Breast epithelium (tissue), 4 donors: ENCODE measurements at places on chromosomes 6 and 20.

GRCh38 chr6:165042912-165043311, 266.5 kb downstream of the C6orf118 start:
- no peak for DNase-seq

DNA sequence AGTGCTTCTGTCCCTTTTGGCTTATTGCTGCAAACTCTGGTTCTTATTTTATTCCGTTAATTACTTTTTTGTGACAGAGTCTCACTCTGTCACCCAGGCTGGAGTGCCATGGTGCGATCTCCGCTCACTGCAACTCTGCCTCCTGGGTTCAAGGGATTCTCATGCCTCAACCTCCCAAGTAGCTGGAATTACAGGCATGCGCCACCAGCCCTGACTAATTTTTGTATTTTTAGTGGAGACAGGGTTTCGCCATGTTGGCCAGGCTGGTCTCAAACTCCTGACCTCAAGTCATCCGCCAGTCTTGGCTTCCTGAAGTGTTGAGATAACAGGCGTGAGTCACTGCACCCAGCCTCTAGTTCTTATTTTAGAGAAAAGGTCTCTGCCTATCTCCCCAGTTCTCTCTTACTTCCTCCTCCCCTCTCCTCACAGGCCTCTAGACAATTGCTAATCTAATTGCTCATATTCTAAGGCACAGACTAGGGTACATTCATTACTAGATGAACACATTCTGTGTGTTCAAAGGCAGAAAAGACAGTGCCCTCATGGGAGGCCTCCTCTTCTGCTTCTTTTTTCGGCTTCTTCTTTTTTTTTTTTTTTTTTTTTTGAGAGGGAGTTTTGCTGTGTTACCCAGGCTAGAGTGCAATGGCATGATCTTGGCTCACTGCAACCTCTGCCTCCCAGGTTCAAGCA, 27.0 kb downstream of the EDEM2 start:
- no peak for DNase-seq

DNA sequence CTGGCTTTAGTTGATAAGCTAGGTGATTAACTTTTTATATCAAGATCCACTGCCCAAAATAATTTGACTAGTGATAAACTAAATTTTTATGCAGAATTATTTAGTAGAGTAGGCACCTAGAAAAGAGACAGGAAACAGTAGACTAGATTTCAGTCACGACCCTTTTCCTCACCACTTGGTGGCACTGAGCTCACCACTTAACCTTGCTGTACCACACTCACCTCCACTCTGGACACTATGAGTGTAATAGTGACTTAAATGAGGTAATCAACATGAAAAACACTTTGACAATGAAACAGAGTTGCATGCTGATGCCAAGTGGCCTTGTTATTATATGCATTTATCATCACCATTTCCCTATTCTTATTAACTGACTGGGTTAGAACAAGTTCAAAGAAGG, 730.4 kb downstream of the KIF16B start:
- no peak for DNase-seq

DNA sequence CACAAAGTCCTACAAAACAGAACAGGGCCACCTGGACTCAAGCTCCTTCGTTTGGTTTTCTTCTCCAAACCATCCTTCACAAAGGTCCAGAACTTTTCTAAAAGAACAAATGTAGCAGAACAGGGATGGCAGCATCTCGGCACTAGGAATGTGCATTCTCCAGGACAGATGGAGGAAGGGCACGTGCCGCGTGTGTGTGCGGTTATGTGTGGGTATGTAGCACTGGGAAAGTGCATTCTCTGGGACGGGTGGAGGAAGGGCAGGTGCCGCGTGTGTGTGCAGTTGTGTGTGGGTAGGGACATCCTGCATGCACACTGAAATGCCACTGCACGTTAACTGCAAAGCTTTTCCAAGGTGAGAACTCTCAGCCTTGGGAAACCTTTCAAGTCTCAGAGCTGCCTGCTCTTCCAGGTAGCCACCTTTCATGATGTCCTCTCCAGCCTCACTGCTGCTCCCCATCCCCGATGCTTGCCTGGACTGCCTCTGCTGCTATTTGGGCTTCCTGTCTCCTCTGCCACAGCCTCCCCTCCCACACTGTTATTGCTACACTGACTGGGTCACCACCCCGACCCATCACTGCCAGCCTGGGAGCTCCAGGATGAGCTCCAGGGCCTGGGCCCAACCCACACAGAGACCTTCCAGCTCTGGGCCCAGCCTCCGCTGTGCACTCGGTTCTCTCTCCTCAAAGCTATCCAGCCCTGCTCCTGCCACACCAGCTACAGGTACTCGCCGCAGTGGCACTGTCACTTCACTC, 47.6 kb downstream of the EZR start:
- no peak for DNase-seq

- no peak for DNase-seq
Measured at GRCh38 chr6:36350082-36350481, 13.4 kb upstream of the BNIP5 start.

GRCh38 chr6:51463321-51463720, 624.1 kb downstream of the PKHD1 start:
- DNase-seq: no peak

DNA sequence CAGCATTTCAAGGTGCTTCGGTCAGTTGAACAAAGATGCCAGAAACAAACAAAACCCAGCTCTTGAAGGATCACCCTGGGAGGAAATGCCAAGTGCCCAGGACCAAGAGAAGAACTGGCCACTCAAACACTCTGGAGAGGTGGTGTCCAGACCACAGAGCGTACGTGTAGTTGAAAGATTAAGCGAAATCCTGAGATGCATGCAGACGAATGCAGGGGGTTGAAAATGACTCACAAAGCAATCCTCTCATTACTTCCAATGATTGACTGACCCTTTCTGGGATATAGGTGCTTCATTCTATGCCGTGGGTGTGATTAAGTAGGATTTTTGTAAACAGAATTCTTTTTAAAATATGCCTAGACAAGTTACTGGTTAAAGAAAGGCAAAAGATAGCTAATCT, 71.5 kb upstream of the ATXN1 start:
- DNase-seq: no peak

DNA sequence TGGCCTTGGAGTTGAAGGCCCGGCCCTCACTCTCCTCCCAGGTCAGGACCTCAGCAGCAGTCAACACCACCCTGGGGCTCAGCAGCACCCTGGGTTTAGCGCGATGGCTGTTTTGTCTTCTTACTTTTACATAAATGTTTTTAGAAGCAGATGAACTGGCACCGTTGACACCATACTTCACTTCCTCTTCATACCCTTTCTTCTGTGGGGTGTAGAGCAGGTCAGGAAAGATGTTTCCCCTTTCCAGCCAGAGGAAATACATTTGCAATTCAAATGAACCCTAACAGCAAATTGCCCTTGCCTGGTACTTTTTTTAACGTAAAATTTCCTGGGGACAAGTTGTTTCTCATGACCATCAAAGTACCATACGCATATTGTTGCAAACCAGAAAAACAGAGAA, 54.7 kb upstream of the SNX9 start:
- no peak for DNase-seq

DNA sequence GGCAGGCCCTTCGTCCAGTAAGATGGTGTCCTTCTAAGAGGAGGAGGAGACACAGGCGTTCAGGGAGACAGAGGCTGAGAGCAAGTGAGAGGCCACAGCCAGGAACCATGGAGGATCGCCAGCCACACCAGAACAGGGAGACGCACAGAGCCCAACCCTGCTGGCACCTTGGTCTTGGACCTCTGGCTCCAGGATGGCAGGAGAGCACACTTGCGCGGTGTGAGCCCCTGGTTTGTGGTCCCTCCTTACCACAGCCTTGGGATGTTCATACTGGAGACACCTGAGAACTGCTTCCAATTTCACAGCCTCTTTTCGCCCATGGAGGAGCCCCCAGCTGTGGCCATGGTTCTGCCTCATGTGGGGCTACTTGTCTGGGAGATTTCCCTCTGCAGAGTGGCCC, 222.4 kb downstream of the DLL1 start:
- no peak for DNase-seq

GRCh38 chr20:24637087-24637486, 167.7 kb downstream of the SYNDIG1 start:
- no peak for DNase-seq

GRCh38 chr6:137044366-137045221, at the start of gene IL20RA:
TSS of gene IL20RA (minus strand) at chr6:137044965. CDS start at chr6:137044728, 237 bp downstream.
- no peak for DNase-seq

DNA sequence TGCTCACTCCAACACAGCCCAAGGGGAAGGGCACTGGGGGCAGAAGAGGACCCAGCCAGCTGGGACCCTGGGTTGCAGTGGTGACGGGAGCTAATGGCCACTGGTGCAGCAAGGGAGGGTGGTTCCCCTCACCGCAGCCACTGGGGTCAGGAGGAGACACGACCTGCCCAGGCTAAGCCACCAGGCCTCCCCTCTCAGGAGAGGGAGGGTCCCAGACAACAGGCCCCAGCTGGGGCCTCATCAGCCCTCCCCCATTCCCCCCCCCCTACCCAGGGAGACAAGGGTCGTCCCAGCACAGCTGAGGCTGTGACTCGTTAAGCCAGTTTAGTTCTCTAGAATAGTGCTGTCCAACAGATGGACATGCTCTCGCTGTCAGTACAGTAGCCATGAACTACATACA, 17.3 kb upstream of the MATN4 start:
- DNase-seq: no peak

- no peak for DNase-seq
Measured at GRCh38 chr6:39476151-39476550, 153.6 kb upstream of the KCNK16 start.

DNA sequence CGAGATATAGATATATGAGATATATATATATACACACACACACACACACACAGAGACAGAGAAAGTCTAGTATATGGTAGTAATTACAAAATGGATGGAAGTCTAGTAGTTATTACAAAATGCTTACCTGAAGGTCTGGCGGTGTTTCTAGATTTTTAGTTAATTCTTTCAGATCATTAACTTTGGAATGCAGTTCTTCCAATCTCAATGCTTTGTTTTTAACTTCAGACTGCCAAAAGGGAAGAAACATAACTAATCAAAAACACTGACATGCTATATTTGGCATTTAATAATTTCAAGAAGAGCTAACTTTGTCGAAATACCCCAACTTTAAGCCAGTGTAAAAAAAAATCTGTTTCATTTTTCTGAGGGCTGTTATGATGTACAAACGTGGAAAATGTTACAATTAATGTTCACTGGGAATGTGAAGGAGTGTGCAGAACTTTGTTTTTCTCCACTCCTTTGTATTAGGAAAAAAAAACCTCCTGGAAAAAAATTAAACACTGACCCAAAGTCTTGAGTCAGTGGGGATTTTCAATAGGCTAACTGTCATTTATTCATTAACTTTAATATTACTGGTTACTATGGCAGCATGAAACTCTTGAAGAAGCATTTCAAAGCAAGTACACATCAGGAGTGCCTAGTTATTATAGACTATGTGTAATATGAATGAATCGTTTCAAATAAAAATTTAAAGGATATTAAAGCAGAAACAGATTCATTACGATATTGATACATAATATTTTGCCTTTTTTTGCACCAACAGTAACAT, 232.9 kb downstream of the SYNE1 start:
- DNase-seq: no peak

DNA sequence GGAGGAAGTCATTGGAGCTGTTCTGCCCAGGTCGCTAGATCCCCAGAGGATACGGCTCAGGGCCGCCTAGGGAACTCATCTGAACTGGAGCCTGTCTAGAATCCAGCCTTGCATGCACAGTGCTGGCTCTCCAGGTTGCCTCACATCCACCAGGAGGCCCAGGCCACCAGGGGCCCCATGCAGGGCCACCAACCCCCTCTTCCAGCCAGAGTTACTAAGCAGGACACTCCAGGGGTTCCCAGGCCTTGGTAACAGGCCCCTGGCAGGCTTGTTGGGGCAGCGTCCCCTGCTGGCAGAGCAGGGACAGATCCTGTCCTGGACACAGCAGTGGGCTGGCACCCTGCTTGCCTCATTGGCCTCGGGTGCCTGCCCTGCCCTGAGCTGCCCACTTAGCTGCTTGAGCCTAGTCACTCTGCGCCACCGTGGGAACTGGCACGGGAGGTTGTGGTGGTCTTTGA, 35.3 kb downstream of the EFCAB8 start:
- no peak for DNase-seq

DNA sequence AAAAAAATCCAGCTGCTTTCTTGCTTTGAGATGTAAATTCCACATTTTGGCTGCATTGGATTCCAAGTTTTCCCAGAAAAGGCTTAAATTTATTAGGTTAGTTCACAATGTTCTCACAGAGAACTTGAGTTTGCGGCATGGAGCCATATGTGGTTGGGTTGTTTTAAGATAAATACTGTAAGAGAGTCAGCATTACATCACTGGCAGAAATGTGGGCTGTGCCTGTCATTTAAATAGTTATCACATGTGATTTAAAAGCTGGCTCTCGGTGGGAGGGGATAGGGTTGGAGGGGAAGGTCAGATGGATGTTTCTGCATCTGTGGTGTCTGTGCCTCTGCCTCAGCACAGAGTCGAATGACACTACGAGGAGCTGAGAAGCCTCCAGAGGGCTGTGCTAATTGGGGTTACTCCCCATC, 73.8 kb upstream of the SCP2D1 start:
- no peak for DNase-seq

DNA sequence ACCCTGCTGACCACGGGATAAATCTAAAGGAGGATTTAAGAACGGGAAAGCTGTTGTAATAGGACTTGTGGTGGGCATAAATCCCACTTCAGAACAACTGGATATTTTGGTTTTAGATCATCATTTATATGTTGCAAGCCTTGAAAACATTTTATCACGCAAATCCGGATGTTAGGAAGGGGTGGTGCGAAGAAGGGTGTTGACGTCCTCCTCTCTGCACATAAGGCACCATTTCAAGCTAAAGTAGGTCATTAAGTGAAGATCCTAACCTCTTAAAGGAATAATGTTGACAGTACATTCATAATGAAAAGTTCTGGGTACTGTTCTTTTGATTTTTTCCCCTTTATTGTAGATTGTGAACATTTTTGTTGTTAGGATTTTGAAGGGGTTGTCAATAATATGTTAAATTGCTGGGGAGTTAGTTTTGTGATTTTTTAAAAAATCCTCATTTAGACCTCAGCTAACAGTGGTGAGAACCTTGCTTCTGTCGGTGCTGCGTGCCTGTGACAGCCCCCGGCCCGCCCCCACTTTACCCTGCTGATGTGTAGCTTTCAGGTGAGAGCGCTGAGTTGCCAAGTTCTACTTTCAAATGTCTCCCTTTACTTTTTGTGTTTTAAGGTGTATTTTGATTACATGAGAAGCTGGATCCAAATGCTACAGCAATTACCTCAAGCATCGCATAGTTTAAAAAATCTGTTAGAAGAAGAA, 88.8 kb downstream of the MAP3K4 start:
- DNase-seq: no peak

DNA sequence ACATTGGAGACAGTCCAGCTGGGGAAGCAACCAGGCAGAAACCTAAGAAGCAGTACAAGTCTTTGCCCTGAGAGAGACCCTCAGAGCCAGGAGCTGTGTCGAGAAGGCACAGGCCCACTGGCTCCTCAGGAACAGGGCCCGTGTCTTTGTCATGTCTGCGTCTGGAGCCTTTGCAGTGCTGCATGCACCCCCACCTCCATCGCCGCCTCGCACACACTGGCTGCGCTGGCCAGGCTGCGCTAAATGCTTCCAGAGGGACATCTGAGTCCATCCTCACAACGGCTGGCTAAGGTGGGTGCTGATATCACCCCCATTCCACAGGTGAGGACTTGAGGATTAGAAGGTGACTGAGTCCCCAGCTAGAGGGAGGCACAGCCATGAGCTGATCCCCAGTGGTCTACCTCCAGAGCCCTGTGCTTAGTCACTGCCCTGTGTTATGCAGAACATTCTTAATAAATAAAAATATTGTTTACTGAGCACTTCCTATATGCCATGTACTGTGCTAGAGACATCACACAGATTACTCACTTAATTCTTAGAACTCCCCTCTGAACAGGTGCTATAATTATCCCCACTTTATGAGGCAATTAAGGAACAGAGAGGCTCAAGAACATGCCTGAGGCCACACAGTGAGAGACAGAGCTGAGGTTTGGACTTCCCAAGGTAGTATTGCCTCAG, 27.6 kb downstream of the GABRR2 start:
- no peak for DNase-seq
